ENCODE measurements at places on chromosomes 5 and 9.

DNA sequence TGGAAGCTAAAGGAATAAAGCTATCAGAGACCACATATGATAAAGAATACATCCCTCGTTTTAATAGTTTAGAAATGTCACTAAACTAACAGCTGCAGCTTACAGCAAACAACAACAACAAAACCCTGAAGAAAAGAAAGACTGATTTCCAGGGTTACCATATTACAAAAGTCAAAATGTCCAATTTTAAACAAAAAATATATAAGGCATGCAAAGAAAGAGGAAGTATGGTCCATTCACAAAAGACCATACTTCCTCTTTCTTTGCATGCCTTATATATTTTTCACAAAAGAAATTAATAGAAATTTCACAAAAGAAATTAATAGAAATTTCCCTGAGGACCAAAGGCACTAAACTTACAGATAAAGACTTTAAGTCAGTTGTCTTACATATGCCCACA lies 354.2 kb downstream of the ARL15 start:
- no peak for DNase-seq

DNA sequence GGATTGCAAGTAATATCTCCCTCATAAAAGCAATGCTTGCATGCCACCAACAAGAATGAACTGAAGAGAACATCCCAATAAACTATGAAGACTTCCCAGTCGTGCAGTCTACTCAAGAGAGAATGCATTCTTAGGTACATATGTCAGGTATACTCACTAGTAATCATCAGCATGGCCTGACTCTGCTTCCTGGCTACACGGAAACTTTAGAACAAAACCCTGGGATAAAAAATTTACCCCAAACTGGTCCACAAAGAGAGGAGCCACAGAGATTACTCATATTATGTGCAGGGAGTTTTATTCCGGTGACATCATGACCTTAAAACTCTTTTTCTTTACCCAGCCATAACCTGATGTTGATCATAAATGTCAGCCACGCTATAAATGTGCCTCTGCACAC lies 57.5 kb upstream of the PAPPA start:
- no peak for DNase-seq

GRCh38 chr5:6483880-6484382 lies 35.3 kb downstream of the UBE2QL1 start:
- no peak for DNase-seq

- peak; percentile 6 for DNase-seq
These were observed 2.3 kb downstream of the HAPLN1 start for GRCh38 chr5:83718195-83718825.

DNA sequence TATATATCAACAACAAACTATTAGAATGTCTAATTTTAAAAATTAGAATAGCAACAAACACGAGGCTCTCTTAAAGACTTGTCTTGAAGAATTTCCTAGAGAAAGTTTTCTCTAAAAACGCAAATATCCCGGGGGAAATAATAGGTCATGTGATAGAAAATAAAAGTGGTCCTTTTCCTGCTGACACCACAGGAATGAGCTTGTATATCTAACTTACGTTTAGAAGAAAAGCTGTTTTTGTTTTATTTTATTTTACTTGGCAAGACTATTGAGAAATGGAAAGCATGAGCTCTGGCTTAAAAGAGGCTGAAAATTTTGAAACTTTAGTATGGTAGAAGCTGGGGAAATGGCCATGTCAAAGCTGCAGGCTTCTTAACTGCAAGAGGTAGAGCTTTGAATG lies 465.0 kb downstream of the AGTPBP1 start:
- no peak for DNase-seq

Measured in CD4-positive, alpha-beta T cell treated with Interleukin-6 for 4 hours (primary cell).